Activated T-cell treated with anti-CD3 and anti-CD28 coated beads, Interleukin-2, amount 50 U/mL, for 24 hours (primary cell): ENCODE measurements at places on chromosomes 11 and 22.

GRCh38 chr11:38392176-38392575 is 1794.1 kb upstream of the RAG2 start:
- DNase-seq = no peak

DNA sequence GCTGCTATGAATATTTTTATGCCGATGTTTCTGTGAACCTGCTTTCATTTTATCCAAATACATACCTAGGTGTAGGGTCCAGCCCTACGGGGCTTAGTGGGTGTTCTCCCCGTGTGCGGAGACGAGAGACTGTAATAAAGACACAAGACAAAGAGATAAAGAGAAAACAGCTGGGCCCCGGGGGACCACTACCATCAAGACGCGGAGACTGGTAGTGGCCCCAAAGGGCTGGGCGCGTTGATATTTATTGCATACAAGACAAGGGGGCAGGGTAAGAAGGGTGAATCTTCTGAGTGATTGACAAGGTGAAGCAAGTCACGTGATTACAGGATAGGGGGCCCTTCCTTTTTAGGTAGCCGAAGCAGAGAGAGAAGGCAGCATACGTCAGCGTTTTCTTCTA is 920.1 kb downstream of the BRD1 start:
- DNase-seq = no peak

- DNase-seq = no peak
Observed at GRCh38 chr11:95230810-95231126, 234 bp downstream of the SESN3 start.

DNA sequence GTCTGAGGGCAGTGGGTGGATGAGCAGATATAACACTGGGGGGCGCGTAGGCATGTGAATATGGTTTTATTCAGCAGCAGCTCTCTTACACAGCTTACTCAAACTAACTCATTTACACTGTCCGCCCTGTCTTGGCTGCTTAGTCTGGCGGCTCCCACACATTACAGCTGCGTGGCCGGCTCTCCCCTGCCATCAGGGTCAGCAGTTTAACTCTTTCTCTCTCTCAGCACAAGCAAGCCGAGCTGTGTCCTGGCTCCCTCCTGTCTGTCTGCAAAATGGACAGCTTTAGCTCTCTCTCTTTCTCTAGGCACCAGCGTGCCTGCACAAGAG is 1310.1 kb upstream of the RAG2 start:
- no peak for DNase-seq

DNA sequence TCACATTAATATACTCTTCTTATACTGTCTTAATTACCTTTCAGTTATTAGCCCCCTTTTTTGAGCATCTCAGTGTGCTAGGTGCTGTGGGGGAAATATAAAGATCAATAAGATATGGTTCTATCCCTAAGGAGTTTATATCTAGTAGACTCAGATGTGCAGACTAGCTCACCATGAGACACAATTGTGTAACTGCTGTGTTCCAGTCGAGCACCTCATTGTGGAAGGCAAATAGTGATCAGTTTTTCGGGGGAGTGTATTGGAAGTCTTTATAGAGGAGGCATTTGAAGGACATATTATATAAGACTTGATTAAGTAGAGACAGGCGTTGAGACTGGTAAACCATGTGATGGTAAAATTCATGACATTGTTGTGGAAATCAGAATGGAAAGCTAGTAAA is 11.8 kb downstream of the PDE3B start:
- DNase-seq = no peak

- DNase-seq = no peak
Observed at GRCh38 chr11:123046473-123047259, 15.3 kb downstream of the HSPA8 start.

DNA sequence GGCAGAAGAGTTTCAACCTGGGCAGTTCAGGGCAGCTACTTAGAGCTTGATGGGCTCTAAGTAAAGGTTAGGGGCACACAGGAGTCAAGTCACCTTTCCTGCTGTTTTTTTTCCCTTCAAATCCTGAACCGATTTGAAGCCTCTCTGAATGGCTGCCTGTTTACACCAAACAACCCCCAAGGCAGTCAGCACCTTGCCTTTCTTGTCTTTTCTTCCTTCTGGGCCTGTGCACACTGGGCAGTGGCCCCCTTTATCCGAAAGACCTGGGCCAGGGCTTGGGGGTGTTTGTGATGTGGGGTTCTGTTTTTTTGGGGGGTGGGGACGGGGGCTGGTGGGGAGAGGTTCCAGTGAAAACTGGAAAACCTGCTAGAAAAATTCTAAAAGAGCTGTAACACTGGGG is 4.3 kb downstream of the RSPH14 start:
- no peak for DNase-seq

DNA sequence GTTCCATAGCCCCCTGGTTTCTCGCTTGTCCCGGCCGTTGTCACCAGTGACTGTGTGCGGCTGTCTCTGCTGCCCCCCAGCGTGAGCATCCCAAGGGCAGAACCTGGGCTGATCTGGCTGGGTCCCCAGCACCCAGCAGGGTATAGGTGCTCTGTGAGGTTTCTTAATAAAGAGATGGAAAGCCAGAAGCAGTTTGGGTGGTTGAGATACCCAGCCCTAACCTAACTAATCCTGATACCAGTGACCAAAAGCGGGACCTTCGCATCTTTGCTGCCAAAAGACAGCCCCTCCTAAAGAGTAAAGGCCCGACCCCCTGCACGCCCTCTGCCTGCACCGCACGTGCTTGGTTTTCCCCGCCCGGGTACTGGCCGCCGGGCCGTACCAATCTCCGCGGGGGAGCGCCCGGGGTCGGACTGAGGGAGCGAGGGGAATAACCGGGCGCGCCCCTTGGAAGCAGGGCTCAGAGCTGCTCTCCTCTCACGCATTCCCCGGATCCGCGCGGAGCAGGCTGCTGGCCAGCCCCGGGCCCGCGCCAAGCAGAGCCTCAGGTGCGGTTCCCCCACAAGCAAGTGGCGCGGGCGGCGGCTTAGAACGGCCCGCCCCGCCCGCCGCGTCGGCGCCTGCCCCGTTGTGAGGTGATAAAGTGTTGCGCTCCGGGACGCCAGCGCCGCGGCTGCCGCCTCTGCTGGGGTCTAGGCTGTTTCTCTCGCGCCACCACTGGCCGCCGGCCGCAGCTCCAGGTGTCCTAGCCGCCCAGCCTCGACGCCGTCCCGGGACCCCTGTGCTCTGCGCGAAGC is at the start of gene DGAT2:
Gene DGAT2 (plus strand): TSS at position 667 of the 797 bp plus-strand sequence. CDS start 214 bp downstream, outside the sequence.
- DNase-seq = peak; percentile 86

DNA sequence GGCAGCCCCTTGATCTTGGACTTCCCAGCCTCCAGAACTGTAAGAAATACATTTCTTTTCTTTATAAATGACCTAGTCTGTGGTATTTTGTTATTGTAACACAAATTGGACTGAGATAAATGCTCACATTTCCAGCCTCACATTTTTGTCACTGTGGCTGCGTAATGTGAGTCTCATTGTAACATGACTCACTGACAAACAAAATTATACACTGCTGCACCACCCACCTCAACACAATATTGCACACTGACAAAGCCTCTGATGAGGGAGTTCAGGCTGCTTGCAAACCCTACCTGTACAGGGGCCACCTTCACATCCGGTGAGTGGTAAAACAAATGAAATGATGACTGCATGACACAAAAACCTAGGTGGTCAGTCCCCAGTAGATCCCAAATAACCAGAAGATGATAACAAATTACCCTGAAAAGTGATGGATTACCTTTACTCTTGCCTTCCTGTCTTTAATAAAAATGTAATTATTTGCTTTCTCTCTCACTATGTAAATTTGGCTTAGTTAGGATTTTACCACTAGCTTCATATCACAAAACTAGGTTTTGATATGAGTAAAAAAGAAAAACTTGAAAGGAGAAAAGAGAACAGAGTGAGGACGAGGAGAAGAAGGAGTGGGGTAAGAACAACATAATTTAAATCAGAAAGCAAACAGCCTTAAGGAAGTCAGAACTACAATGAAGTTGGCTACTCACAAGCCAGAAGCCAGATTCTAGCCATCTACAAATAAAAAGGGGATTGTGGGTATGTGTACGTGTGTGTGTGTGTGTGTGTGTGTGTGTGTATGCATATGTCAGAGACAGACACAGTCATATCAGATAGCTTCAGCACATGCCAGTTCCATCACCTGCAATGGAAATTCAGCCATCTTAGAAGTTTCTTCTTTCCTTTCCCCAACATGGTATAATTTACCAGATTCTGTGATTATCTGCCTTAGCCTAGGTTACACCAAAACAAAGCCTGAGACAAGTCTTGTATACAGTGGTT is 53.4 kb upstream of the SESN3 start:
- no peak for DNase-seq

- no peak for DNase-seq
Observed at GRCh38 chr11:14506532-14506931, 6.9 kb upstream of the COPB1 start.

DNA sequence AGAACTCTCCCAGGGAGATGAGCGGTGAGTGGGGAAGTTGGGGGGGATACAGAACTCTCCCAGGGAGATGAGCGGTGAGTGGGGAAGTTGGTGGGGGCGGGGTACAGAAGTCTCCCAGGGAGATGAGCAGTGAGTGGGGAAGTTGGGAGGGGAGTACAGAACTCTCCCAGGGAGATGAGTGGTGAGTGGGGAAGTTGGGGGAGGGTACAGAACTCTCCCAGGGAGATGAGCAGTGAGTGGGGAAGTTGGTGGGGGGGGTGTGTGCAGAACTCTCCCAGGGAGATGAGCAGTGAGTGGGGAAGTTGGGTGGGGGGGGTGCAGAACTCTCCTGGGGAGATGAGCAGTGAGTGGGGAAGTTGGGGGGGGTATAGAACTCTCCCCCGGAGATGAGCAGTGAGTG is 186.5 kb downstream of the SHANK2 start:
- DNase-seq = no peak

- no peak for DNase-seq
Observed at GRCh38 chr11:123525097-123525496, 95.0 kb downstream of the GRAMD1B start.

GRCh38 chr22:28137036-28137435 is 218.0 kb upstream of the PITPNB start:
- DNase-seq = no peak

DNA sequence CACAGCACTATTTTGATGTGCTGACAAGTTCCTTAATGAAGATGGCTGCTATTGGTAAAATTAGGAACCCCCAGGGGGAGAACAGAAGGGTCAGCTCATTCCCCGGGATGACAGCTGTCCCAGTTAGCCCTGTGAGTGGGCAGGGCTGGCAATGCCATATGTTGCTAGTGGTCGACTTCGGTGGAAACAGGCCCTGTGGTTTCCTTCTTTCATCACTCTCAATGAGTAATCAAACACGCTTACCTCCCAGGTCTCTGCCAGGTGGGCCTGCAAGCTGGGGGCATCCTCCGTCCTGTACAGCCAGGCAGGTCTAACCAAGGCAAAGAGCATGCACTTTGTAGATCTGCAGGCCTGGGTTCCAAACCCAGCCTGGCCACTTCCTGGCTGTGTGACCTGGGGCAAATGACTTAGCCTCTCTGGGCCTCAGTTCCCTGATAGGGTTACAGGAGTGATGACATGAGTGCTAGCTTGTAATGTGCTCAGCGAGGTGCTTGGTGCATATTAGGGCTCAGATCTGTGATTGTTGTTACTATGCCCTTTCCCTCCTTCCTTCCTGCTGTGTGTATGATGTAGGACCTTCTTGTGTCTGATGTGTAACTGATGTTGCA is 85.2 kb downstream of the TSPAN18 start:
- DNase-seq = no peak

DNA sequence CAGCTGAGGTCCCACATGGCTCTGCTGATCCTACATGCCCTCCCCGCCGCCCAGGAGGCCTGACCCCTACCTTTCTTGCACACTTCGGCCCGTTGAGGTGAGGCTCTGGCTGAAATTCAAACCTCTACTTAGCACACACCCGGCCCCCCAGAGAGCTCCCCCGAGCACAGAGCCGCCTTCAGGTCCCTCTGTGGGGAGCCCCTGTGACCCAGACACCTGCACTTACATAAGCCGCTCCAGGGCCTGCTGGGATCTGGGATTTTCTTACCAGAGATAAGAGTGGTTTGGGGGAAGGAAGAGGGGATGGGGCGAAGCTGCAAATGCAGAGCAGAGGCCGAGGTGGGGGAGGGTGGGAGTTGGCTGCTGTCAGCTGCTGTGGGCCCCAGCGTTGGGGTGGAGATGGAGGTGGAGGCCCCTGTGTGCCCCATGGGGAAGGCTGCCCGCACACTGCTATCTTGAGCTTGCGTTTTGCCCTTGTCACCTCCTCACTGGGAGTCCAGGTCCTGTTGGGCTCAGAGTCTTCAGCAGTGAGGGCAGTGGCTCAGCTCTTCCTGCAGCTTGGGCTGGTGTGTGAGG is 30.6 kb downstream of the CAPN1 start:
- no peak for DNase-seq

DNA sequence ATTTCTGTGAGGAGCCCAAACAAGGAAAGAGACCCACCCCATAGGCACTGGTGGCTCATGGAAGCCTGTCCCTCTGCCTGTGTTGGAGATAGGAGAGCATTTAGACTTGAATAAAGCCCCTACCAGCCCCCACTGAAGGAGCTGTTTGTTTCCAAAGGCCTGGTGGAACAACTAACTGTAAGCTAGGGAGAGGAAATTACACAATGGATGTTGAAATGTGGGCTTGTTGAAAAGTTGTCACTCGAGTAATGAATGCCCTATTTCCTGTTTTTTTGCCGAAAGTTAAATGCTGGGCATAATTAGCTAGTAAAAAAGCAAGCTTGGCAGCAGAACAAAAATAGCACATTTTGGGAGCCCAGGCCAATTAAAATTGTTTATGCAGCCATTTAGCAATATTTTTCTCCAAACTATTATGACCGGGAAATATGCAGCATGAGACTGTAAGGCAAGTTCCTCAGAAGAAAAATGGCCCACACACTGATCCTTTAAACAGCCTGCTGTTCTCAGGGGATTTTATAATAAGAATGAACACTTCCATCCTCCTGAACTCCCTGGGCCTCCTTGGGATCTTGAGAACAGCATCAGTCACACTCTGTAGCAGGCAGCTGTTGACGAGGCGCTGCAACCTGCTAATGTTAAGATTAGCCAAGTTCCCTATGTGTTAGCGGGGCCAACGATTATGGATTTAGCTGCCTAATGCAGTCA is 38.6 kb upstream of the LMO2 start:
- DNase-seq = no peak

DNA sequence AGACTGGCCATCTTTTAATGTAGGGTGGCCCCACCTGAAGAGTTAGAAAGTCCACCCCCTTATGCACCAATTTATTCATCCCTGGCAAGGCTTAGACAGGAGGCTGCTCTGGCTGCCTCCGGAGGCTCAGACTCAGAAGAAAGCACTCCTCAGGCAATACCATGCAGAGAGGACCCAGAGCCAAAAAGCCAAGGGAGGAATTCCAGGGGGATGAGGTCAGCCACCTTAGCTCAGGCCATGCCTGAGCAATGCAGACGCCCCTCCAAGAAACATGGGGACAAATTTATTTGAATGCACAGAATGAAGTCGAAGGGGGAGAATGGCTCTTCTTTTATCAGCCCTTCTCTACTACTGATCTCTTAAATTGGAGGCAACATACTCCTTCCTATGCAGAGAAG is 39.7 kb upstream of the GLYAT start:
- DNase-seq = no peak

- DNase-seq = no peak
Observed at GRCh38 chr22:37558815-37559214, 1.5 kb upstream of the CDC42EP1 start.

GRCh38 chr11:70156291-70157037 is 46.6 kb upstream of the FADD start:
- no peak for DNase-seq

- DNase-seq = no peak
Observed at GRCh38 chr11:131036514-131036913, 120.2 kb upstream of the SNX19 start.
